CD4-positive, alpha-beta T cell (primary cell): ENCODE measurements at places on chromosomes 7 and 10.

DNA sequence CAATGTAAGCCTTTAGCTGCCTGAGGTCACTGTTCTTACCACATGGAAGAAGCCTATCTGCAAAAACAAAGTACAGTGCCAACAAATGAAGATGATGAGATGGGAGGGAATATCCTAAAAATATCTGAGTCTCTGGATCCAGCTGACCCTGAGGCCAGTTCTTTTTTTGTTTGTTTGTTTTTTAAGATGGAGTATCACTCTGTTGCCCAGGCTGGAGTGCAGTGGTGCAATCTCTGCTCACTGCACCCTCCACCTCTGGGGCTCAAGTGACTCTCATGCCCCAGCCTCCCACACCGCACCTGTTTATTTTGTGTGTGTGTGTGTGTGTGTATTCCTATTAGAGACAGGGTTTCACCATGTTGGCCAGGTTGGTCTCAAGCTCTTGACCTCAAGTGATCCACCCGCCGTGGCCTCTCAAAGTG is 44.9 kb downstream of the HYCC1 start:
- DNase-seq, result no peak

GRCh38 chr7:75953931-75954330 is 39.0 kb downstream of the POR start:
- no peak for DNase-seq

- no peak for DNase-seq
Measured at GRCh38 chr7:68258609-68259008, 1262.0 kb downstream of the TYW1 start.

GRCh38 chr7:71184136-71184535 is 52.2 kb downstream of the GALNT17 start:
- no peak for DNase-seq

DNA sequence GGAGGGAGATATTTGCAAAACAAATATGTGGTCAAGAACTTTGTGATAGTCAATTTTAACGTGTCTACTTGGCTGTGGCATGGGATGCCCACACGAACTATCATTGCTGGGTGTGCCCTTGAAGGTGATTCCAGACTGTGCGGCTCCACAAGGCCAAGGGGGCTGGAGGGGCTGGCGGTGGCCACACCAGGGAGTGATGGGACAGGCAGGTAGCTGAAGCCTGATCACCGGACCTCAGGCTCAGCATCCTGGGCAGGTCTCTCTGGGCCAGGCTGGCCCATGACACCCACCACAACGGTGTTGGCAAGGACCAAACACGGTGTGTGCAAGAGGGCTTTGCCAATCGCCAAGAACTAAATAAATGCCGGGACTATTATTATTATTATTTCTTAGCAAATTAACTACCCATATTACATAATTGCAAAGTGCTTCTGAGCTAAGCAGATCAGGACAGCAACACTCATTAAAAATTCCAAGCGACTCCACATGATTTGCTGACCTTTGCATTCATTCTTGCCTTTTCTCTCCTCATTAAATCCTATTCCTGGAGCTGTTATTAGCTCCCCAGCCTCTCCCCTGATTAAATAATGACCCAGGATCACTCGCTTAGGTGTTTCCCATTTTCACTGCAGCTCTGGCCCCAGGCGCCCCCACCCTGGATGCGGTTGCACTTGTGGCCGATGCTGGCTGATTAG is 35.4 kb upstream of the PPP2R2D start:
- DNase-seq, result no peak

- DNase-seq, result no peak
Measured at GRCh38 chr10:122524811-122525210, 35.7 kb upstream of the DMBT1 start.

- DNase-seq, result no peak
Measured at GRCh38 chr10:13091801-13092200, 8.2 kb upstream of the OPTN start.

- DNase-seq, result no peak
Measured at GRCh38 chr7:79281426-79281825, 172.0 kb downstream of the MAGI2 start.

DNA sequence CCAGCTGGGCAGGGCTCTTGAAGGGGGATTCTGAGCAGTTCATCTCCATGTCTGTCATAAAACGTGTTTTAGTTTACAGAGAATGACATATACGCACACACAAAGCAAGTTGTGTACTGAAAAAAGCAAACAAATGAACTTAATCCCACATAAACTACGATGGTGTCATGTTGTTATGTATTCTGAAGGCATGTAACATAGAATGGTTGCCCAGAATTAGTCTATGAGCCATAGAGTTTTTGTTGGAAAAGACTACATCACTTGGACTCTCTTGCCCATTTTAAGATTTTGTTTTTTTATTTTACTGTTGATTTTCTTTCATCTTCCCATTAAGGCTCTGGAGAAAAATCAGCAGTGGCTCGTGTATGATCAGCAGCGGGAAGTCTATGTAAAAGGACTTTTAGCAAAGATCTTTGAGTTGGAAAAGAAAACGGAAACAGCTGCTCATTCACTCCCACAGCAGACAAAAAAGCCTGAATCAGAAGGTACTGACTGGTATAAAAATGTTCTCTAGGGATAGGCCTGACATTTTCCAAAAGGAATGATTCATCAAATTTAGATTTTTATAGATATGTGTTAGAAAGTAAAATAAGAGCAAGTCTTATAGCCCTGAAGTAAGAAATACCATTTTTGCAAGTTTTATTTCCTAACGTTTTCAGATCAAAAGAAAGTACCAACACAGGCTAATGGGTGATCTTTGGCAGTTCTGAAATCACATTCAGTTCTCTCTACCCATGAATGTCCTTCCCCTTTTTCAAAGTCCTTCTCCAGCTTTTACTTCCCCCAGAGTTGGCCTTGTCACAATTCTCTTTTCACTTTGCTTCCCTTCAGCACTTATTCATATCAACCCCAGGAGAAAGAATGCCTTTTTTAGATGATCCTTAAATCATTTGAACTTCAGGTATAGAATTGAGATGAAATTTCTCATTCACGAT is 18.9 kb downstream of the CEP55 start:
- no peak for DNase-seq

GRCh38 chr10:5147981-5148677 is 36.8 kb downstream of the AKR1C8 start:
- no peak for DNase-seq

DNA sequence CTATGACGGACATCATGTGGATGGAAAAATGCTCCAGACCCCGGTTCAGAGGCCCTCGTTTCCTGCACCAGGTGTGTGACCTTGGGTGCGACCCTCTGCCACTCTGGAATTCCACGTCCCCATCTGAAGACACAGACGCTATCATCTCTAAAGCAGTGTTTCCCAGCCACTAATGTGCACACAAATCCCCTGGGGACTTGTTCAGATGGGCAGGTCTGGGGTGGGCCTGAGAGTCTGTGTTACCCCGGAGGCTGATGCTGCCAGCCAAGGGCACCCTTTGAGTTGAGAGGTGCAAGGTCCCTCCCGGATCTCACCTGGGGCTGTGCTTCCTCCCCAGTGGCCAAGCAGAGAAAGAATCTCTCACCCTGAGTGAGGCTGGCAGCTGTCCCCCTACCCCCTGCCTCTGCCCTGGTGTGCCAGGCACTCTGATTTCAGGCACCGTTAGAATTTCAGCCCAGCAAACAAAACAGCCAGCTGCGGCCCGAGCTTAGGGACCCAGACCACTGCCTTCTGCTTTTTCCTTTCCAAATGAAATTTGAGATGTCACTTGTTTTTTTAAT is 90.0 kb downstream of the SLIT1 start:
- no peak for DNase-seq

DNA sequence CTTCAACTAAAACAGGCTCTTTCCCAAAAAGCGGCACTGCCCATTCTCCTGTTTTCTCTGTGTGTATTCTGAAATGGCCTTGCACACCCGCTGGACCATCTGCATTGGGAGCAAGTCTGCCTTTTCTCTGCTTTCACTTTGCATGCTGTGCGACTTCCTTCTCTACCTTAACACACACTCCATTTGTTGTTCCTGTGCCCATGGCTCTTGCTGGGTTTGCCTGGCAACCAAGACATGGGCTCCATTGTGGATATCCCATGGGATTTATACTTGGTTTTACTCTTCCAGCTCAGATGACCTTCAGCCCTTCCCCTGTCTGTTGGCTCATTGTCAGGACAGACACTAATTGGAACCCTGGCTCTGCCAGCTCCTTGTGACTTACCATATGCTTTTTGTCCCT is 465.3 kb downstream of the REEP3 start:
- no peak for DNase-seq

DNA sequence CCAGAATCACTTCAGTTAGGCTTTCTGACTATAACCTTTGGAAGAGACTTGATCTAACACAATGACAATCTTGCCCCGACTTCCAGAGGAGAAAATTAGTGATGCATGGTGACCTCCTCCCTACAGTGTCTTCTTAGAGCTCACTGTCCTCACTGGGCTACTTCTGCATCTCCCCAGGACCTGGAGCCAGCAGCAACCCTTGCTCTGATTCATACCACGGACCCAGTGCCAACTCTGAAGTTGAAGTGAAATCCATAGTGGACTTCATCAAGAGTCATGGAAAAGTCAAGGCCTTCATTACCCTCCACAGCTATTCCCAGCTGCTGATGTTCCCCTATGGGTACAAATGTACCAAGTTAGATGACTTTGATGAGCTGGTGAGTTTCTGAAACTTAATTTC is 12.6 kb downstream of the CPA2 start:
- no peak for DNase-seq

DNA sequence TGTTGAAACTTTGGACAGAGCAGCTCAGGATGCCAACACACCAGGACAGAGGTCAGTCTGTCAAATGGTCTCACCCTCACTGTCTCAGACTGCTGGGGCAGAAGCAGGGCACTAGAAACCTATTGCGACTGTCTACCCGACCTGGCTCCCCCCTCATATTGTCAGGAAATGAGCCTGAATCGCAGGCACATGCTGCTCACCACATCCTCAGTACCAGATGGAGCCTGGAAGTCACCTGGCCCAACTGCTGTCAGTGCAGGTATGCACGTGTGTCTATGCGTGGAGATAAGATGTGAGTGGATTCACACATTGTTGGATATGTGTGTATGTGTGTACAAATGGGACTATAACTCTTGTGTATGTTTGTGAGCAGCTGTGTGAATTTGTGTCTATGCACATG is 3.2 kb upstream of the CDHR1 start:
- DNase-seq, result peak; percentile 33

DNA sequence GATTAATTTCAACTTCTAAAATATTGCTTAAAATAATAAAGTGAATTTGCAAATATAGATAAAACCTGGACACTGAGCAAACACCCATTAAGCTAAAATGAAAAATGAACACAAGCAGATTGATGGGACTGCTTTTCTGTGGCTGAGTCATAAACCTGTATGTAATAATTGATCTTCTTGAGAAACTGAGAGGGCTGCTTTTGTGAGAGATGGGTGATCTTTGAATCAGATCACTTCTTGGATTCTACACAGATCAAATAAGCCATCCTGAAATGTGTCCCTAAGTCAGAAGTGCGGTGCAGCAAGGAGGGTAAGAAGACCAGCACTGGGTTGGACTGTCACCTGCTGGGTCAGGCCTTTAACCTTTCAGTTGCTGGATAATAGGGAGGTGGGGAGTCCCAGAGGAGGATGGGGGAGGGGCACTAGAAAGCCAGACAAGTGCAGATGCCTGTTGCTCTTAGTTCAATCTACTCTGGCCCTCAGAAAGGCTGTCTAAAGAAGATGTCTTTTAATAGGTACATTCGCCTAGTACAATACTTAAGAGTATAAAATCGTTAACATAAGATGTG is 178.2 kb upstream of the NAMPT start:
- no peak for DNase-seq

DNA sequence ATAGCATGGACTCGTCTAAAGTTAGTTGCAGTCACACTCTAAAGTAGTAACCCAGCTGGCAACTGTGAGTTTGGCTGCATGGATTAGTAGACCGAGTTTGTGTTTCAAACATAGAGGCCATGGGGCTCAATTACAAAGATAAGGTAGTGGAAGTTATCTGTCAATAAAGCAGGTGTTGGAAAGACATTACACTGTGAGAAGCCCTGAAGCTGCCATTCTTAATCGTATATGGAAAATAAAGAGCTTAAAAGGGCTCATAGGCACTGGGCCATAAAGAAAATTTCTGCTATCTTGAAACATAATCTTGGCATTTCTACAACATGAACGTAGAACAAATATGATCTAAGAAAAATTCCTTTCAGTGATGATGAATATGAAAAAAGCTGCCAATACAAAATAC is 837.7 kb downstream of the REEP3 start:
- no peak for DNase-seq

GRCh38 chr7:99825873-99826272 is 1.9 kb upstream of the CYP3A43 start:
- DNase-seq, result no peak

DNA sequence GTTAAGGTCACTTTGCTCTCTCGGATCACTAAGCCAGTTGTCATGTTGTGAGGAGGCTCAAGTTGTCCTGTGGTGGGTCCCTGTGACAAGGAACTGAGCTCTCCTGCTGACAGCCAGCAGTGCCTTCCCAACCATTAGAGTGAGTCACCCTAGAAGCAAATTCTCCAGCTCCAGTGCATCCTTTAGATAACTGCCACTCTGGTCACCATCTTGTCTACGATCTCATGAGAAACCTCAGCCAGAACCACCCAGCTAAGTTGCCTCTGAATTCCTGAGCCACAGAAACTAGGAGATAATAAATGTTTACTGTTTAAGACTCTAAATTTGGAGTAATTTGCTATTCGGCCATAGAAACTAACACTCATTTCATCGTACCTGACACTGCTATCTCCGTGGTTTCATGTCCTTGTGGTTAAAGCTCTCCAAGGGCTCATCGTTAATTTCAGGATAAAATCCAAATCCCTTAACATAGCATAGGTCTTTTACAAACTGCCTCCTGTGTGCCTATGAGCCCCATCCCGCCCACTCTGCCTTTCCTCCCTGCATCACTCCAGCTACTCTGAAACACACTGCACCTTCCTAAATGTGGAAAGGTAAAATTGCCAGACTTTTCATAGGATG is 56.5 kb upstream of the WIPF3 start:
- no peak for DNase-seq

DNA sequence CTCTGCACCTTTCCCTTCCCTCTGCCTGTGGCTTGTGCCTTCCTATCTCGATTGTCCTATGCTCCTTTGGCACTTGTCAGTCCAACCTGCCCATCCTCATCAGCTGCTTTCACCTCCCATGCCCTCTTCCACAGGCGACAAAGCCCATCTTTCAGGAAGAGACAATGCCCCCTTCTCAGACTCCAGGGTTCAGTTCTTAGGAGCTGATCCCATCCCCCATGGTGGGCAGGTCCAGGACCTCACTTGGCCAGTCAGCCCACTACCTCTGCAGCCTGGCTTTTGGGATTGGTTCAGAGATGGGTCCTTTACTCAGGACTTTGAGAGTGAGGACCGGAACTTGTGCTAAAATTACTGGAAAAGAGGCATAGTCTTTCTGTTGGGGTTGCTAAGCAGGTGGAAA is 74.0 kb upstream of the NANOS1 start:
- DNase-seq, result no peak

DNA sequence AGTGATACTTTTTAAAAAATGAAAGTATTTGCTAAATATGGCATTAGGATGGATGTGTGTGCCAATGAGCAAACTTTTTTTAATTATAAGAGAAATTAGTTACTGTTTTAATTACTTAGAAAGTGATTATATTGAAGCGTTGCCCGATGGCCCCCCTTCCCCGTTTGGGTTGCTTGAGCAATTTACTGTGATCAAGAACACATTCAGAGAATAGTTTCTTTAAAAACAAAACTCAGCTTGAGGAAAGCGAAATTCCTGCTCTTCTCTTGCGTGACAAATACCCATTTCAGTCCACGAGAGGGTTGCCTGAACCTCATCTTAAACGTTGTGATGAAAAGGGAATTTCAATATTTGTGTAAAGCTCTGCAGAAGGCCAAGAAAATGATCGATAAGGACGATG is 234.1 kb downstream of the GATA3 start:
- DNase-seq, result no peak

GRCh38 chr10:110651044-110651958 is 7.2 kb downstream of the RBM20 start:
- no peak for DNase-seq

GRCh38 chr10:58578366-58578765 is 65.7 kb downstream of the BICC1 start:
- no peak for DNase-seq
